ENCODE measurements at places on chromosomes 5 and 9. TPM values are rescaled to one million over a fixed set of nuclear protein-coding genes. Genes with fewer than 3 reads are reported as not detected.

PLPP6 gene
- total RNA-seq = 6.4 TPM

GNA14 gene
- 0.47 TPM for total RNA-seq

- no peak overlapping the region for H3K27ac ChIP-seq
- DNase-seq = no peak
- no peaks in the 10 kb centered on the region for H3K4me1 ChIP-seq
- H3K36me3 ChIP-seq = no peaks in the 10 kb centered on the region
- no peaks in the 10 kb centered on the region for H3K27me3 ChIP-seq
Measured at GRCh38 chr5:171435908-171436307, 16.5 kb downstream of the FGF18 start.

DNA sequence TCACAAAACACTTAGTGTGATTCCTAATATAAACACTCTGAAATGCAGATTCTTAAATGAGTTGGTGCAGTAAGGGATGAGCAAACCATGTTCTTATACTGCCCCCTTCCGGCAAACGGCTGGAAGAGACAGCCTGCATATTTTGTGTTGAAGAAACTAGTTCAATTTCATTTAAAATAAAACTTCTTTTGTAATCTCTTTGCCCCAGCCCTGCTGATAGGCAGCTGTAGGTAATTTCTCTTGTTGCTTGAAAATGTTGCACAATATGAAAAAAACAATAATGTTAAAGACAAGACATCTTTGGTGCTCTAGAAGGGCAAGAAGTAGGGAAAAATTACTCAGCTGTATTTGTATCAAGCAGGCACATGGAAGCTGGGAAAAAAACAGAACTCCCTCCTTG, 89.7 kb upstream of the CCNG1 start:
- H3K4me3 ChIP-seq = no peak overlapping the region
- H3K27me3 ChIP-seq = no peaks in the 10 kb centered on the region
- no peak overlapping the region for H3K27ac ChIP-seq
- no peaks in the 10 kb centered on the region for H3K36me3 ChIP-seq
- H3K4me1 ChIP-seq = no peaks in the 10 kb centered on the region
- DNase-seq = peak; percentile 20

GRCh38 chr5:1540166-1540565, 16.4 kb upstream of the LPCAT1 start:
- H3K27me3 ChIP-seq = peaks cover 2% of the 10 kb centered on the region
- H3K27ac ChIP-seq = no peak overlapping the region
- H3K36me3 ChIP-seq = no peaks in the 10 kb centered on the region
- DNase-seq = no peak

GRCh38 chr5:8824371-8824770, 721.5 kb downstream of the SEMA5A start:
- no peak for DNase-seq
- H3K27me3 ChIP-seq = no peaks in the 10 kb centered on the region
- H3K4me1 ChIP-seq = peaks cover 3% of the 10 kb centered on the region
- no peak overlapping the region for H3K27ac ChIP-seq
- no peak overlapping the region for H3K4me3 ChIP-seq

- no peak overlapping the region for H3K4me3 ChIP-seq
- no peak for DNase-seq
- H3K27me3 ChIP-seq = no peaks in the 10 kb centered on the region
- H3K27ac ChIP-seq = no peak overlapping the region
- no peaks in the 10 kb centered on the region for H3K4me1 ChIP-seq
Measured at GRCh38 chr5:173845321-173845720, 42.8 kb upstream of the CPEB4 start.
